Stimulated activated CD8-positive, alpha-beta memory T cell treated with anti-CD3 and anti-CD28 coated beads, Interleukin-4, amount 100 ng/mL, for 4 hours (primary cell): ENCODE measurements at places on chromosomes 4 and X.

GRCh38 chr4:13794819-13795565 lies 167.5 kb upstream of the BOD1L1 start:
- no peak for DNase-seq

DNA sequence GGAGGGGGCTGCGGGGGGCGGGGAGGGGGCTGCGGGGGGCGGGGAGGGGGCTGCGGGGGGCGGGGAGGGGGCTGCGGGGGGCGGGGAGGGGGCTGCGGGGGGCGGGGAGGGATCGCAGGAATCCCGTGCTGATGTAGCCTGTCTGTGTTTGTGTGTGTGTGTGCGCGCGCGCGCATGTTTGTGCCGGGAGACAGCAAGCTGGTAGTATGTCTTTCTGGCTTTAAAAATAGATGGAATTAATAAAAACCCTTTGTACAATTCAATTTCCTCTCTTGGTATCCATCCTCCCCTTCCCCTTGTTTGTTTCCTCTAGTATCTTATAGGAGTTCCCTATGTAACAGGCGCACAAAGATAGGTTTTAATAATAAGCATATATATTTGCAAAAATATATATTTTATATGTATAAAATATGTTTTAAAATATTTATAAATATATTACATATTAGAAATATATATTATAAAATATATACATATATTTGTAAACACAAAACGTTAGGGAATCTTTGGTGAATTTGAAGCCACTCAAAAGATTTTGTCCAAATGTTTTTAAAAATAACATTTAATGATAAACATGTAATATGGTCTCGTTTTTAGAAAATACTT lies 782 bp downstream of the ARHGAP24 start:
- DNase-seq: no peak

DNA sequence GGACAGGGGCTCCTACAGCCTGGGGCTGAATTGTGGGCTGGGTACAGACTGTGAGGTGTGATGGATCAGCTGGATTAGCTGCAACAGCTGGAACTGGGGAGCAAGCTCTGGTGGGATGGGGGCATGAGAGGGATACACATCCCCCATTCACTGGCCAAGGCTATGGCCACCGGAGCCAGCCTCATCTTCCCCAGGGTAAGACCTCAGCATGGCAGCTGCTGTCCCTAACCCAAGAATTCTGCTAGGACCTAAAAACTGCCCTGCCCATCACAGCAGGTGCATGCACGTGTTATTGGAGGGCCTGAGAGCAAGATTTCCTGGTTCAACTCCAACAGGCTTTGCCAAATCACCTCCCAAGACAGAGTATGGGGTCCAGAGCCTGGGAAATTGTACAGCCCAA lies 258.6 kb upstream of the AGTR2 start:
- no peak for DNase-seq

DNA sequence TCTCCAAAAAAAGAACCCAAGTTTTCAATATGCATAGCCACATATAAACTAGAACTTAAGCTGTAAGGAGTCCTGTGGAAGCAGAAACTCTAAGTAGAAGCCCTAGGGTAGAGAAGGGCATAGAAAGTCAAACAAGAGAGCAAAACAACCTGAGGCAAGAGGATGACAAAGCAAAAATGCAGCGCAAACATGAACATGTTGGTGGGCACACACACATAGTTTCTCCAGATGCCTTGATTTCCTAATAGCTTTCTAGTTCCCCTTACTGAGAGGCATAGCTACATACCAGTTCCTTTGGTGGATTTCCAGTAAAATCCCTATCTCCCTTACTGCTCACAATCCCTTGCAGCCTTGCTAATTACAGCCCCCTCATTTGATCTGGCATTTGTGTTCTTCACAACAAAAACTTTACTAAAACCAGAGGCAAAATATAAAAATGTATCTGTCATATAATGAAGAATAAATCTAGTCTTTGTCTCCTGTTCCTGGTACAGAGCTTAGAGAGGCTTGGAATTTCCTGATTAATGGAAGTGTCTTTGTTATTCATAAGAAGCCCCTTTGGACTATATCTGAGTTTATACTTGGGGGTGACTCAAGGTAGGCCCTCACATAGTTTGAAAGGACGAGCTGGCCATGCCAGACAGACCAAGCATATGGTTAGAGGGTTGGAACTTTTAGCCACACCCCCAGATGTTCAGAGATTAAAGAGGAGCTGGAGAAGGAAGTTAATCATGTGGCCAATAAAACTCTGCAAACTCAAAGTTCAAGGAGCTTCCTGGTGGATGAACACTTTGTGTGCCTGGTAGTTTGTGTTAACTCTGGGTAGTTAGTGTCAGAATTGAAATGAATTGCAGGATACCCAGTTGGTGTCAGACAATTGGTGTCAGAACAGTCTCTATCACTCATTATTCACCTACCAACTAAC lies 52.7 kb upstream of the ZCCHC13 start:
- no peak for DNase-seq

DNA sequence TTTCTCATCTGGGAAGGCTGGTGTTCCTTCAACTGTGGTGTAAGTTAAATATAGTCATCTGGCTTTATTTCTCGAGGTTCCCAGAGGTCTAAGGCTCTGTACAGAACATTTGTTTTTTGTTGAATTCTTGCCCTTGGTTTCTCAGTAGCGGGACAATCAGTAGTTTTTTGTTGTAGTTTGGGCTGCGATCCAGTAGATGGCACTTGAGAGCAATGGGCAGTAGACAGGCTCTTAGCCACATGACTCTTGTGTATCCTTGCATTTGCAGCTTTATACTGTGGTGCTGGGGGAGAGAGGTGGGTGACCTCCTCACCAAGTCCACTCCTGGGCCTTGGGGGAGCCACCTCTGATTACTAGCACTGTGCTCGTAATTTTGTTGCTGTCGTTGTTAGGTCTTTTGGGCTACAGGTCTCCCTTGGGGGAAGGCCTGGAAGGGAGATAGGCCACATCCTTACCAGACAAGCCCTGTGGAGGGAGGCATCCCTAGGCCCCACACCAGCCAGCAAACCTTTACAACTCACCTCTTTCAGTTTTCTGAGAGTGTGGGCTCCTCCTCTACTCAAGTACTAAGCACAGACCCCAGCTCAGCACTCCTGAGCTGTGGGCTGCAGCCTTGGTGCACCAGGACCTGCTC lies 8.1 kb downstream of the ETDB start:
- DNase-seq: no peak

DNA sequence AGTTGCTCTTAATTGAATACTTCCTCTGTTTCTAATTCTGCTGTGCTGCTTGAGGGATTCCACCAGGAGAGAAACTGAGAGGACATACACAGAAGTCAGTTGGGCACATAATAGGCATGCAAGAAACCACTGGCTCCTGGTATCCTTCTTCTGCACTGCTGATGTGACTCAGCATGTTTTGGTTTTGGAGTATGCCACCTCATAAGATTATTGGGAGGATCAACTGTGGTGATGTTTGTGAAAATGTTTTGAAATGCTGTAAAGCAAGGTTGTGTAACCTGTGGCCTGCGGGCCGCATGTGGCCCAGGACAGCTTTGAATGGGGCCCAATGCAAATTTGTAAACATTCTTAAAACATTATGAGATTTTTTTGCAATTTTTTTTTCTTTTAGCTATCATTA lies 119.6 kb downstream of the GATB start:
- DNase-seq: no peak

DNA sequence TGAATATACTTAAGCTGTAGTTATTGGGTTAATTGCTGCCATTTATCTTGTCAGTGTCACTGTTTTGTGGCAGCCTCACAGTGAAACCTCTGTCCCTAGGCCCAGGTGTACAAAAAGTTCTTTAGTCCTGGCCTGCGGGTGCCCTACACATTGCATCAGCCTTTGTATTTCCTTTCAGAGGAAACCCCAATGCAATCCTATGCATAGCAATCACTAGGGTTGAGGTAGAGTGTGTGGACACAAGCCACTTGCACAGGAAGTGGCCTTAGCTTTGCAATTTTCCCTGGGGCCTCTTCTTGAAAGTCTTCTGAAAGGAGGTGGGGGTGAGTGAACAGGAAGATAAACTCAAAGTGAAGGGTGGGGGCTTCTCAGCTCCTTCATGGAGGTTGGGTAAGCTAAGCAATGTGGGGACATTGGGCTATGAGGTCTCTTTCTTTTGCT lies 27.8 kb downstream of the VSIG4 start:
- DNase-seq: no peak

DNA sequence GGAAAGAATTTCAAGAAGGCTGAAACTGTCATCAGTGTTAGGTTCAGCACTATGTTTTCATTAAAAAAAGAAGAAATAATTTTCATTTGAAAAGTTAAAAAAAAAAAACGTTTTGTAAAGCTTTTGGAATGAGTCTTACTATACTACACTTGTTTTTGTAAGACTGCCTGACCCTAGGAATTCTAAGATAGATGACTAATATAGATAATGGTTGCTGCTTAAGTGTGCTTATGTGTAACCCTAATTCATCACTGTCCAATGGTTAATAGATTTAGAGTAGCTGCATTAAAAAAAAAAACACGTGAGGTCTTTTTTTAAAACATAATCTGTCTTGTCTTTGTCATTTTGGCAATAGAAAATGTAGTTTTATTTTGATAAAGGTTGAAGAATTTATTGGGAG lies 323.2 kb downstream of the IL1RAPL1 start:
- no peak for DNase-seq

DNA sequence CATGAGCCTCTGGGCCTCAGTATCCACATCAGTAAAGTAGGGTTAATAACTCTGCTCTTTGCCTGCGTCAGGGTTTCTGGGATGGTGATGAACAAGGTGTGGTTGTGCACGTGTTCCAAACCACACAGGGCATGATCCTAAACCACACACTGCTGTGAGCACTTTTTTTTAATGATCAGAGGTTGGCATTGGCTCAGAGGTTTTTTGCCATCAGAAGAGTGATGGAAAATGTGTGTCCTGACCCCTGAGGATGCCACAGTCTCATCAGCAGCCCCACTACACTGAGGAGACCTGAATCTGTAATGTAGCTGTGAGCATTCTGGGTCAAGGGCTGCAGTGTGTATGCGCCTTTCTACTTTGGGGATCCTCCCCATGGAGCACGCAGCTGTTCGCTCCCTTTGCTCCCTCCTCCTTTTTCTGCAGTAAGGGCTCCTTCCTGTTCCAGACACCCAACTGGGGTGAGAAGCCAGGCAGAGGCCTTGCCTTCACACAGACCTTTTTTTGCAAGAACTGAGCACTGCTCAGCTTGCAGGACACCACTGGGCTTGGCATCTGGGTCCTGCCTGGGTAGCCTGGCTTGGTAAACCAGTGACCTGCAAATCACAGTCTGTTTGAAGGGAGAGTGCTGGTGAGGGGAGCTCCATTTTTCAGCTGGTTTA lies 87.5 kb downstream of the MAMLD1 start:
- DNase-seq: no peak
